ENCODE measurements at places on chromosomes 1 and 21.

- no peak for DNase-seq
Observed at GRCh38 chr1:184930645-184931044, 43.7 kb downstream of the NIBAN1 start.

DNA sequence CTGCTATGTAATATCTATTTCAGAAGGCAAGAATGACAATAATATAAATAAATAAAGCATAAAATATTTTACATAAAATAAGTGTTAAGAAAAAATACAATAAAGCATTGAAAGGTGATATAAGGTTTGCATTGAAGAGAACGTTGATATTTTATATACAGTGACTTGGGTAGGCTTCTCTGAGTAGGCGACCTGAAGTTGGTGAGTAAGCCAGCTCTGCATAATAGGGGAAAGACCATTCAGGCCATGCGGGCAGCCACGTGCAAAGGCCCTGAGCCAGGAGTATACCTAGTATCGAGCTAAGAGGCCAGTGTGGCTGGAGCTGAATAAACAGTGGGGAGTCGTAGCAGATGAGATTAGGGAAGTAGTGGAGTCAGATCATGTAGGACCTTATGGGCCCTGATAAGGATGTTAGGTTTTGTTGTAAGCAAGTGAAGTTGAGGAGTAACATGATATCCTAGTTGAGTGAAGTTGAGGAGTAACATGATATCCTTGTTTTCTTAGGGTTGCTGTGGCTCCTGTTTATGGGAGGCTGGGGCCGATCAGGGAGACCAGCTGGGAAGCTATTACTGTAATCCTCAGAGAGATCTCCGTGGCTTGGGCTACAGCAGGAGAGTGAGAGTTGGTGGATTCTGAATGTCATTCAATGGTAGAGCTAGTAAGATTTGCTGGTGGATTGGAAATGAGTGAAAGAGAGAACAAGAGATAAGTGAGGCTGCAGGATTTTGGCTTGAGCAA is 22.0 kb downstream of the KCNK1 start:
- DNase-seq = no peak

- no peak for DNase-seq
Observed at GRCh38 chr1:32946413-32946812, 18.2 kb downstream of the RNF19B start.

DNA sequence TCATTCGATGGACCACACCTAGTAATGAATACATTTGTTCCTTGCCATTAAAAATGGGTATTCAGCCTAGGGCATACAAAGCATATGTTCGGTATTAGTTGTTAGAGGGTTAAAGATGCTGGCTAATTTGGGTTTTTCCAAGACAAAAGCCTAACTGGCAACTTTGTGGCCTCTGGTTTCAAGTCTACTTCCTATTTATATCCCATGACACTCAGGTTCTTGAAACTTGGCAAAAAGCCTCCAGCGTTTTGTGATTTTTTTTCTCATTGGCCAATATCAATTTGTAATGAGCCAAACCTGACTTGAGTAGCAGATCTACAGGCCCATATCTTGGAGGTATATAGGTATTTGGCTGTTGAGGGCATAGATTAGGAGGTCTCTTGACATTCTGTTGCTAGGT is 75.3 kb downstream of the C1orf21 start:
- no peak for DNase-seq

DNA sequence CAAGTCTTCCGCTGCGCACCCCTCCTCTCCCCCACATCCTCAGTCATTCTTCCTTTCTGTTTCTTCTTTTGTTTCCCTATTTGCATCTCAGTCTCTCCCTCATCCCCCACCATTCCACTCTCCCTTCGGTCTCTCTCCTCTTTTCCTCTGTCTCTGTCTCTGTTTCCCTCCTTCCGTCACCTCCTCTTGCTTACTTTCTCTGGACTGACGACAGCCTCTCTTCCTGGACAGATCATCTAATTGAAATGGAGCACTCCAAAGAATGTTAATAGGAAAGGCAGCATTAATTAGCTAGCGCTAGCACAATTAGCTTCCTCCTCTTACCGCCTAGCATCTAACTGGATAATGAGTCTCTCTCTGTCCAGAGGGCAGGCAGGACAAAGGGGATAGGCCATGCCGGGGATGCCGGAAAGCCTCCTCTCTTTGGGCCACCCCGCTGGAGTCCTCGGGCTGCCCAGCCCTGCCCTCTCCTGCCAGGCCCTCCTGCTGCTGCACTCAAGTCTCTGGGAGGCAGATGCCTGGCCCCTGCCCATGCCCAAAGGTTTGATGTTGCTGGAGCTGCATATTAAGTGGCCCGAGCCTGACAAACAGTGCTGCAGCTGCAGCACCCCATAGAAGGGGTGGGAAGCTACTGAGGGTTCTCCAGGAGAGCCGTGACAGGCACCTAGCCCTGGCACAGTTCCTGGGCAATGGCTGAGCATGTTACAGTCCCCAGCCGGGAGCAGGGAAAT is 20.8 kb downstream of the DISP3 start:
- DNase-seq = no peak

DNA sequence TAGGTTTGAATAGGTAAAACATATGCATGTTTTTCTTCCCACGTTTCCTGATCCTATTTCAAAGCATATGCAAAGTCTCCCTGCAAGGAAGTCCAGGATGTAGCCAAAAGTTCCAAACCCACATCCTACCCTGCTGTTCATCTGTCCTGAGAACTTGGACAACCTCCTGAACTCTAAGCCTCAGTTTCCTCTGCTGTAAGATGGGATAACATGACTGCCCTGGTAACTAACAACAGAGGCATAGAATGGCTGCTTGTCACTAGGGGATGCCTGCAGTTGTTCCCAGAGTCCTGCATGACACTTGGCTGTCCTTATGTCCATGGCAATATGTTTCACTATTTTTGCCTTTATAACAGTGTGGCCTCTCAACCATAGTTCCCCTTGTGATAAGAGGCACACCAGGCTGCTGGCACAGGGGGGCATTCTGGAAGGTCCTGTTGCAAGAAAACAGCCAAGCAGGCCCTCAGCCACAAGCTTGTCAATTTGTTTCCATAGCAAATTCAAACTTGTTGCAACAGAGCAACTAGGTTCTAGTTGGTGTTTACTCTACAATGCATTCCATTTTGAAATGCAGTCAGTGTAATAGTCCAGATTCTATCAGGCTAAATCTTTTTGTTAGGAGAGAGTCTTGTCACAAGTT is 1.5 kb upstream of the HDGF start:
- no peak for DNase-seq

GRCh38 chr1:67332653-67333529 is 25.2 kb downstream of the IL12RB2 start:
- peak; percentile 71 for DNase-seq

GRCh38 chr1:59378621-59379370 is 81.9 kb downstream of the FGGY start:
- DNase-seq = no peak
